ENCODE measurements at places on chromosomes 6 and 20. TPM values are rescaled to one million over a fixed set of nuclear protein-coding genes. Genes with fewer than 3 reads are reported as not detected.

MAFB gene
- polyA plus RNA-seq = 137 TPM

SLC22A7 gene
- 0.74 TPM for polyA plus RNA-seq

CFAP206 gene
- 2.8 TPM for polyA plus RNA-seq

SIM1 gene
- polyA plus RNA-seq = 20.4 TPM

STMND1 gene
- polyA plus RNA-seq = 0.71 TPM

BPIFA1 gene
- not detected for polyA plus RNA-seq

SUMO4 gene
- polyA plus RNA-seq = 1.0 TPM

PNISR gene
- 214 TPM for polyA plus RNA-seq

TNF gene
- not detected for polyA plus RNA-seq

LY6G6D gene
- not detected for polyA plus RNA-seq
